ENCODE measurements at places on chromosomes 1 and 21.

DNA sequence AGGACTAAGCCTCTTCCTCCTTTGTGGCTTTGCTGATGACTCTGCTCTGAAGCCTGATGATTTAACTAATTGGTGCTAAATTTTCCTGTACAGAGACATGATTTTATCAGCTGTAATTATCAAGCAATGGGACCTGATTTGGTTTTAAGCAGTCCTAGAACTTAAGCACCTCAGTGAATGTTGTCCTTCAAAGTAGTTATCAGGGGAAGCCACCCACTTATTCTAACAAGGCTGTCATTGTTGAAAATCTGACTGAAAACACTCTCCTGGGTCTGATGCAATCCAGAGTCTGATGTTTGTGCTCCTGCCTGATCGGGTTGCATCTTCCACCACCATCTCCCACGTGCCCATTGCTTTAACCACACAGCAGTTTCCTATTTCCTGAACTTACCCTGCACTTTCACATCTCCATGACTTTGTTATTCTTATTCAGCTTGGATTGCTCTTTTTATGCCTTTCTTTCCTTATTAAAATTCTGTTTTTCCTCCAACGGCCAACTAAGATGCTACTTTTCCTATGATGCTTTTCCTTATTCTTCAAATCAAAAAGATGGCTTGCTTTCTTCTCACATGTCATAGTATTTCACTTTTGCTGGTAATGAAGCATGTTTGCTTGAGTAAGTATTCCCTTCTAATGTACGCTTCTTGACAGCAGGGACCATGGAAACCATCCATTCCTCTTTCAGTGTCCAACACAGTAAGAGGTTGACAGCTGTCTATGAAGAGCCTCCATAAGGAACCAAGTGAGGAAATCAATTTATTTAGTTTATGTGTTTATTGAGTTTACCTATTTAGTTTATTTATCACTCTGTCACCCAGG is 55.0 kb downstream of the S1PR1 start:
- DNase-seq: peak; percentile 27
- H3K27ac ChIP-seq: peak overlapping the region; percentile 0
- no peaks in the 10 kb centered on the region for H3K27me3 ChIP-seq
- H3K4me3 ChIP-seq: no peak overlapping the region
- H3K4me1 ChIP-seq: peaks cover 38% of the 10 kb centered on the region
- H3K36me3 ChIP-seq: no peaks in the 10 kb centered on the region

GRCh38 chr1:169086603-169087455 is 19.7 kb upstream of the ATP1B1 start:
- no peak overlapping the region for H3K27ac ChIP-seq
- DNase-seq: no peak
- no peaks in the 10 kb centered on the region for H3K27me3 ChIP-seq
- no peak overlapping the region for H3K4me3 ChIP-seq

DNA sequence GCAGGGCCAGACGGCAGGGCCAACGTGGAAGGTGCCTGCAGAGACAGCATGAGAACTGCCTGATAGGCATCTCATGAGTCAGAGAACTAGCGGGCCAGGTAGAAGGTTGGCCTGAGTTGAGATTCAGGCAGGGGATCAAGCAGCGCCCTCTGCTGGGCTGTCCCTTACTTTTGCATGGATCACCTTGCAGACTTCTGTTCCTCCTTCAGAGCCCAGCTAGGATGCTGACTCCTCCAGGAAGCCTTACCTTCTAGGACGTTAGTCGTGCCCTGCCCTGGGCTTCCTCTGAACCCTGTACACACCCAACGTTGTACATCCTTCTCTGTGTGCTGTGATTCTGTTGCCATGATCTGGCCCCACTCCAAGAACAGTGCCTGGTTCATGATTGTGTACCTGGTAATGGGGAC is 231.3 kb upstream of the VAMP3 start:
- no peak overlapping the region for H3K4me3 ChIP-seq
- no peaks in the 10 kb centered on the region for H3K36me3 ChIP-seq
- DNase-seq: no peak
- H3K4me1 ChIP-seq: no peaks in the 10 kb centered on the region
- H3K27me3 ChIP-seq: peaks cover 29% of the 10 kb centered on the region
- H3K27ac ChIP-seq: no peak overlapping the region

GRCh38 chr21:44529011-44529421 is 11.0 kb downstream of the KRTAP10-1 start:
- H3K27ac ChIP-seq: no peak overlapping the region
- no peaks in the 10 kb centered on the region for H3K36me3 ChIP-seq
- no peak overlapping the region for H3K4me3 ChIP-seq
- no peak for DNase-seq
- no peaks in the 10 kb centered on the region for H3K27me3 ChIP-seq
- no peaks in the 10 kb centered on the region for H3K4me1 ChIP-seq

DNA sequence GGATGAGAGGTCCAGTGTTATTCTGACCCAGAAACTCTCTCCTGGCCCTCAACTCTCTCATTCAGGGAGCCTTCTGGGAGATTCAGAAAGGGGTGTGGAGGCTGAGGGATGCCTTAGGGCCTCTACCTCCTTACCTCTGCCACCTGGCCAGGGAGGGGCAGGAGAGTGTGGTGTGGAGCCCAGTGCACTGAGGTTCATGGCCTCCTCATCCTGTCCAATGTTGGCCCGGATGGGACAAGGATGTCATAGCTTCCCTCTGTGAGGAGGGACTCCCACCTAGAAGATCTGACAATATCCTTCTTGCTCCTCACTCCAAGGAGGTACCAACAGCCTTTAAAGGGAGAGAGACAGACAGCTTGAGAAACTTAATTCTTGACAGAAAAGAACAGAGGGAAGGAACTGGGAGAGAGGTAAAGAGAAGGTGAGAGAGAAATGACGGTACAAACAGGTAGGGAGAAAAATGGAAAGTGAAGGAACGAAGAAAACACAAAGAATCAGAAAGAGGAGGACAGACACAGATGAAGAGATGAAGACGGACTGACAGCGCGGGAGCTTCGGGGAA is 779 bp downstream of the BEND5 start:
- peak overlapping the region; percentile 69 for H3K4me3 ChIP-seq
- H3K4me1 ChIP-seq: peaks cover 4% of the 10 kb centered on the region
- no peak overlapping the region for H3K27ac ChIP-seq
- no peak for DNase-seq
- no peaks in the 10 kb centered on the region for H3K36me3 ChIP-seq
- H3K27me3 ChIP-seq: peaks cover 10% of the 10 kb centered on the region

DNA sequence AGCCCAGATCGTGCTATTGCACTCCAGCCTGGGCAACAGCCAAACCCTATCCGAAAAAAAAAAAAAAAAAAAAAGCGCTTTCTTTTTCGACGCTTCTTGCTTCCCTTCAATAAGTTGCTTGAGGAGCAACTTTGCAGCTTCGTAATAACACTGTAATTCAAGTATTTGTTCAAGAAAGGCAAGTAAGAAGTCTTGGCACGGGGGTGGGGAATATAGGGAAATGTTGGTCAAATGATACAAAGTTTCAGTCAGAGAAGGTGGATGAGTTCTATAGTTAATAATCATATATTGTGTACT is 871 bp upstream of the PSMA5 start:
- H3K4me3 ChIP-seq: peak overlapping the region; percentile 88
- peaks cover 21% of the 10 kb centered on the region for H3K4me1 ChIP-seq
- DNase-seq: no peak
- H3K27me3 ChIP-seq: no peaks in the 10 kb centered on the region

- H3K4me3 ChIP-seq: no peak overlapping the region
- no peaks in the 10 kb centered on the region for H3K36me3 ChIP-seq
- no peaks in the 10 kb centered on the region for H3K4me1 ChIP-seq
- no peaks in the 10 kb centered on the region for H3K27me3 ChIP-seq
- no peak overlapping the region for H3K27ac ChIP-seq
- no peak for DNase-seq
Observed at GRCh38 chr21:27045281-27045985, 78.5 kb upstream of the ADAMTS5 start.

GRCh38 chr1:54477153-54477561 is 70.9 kb upstream of the ACOT11 start:
- H3K4me3 ChIP-seq: no peak overlapping the region
- peaks cover 36% of the 10 kb centered on the region for H3K4me1 ChIP-seq
- H3K27me3 ChIP-seq: no peaks in the 10 kb centered on the region
- H3K27ac ChIP-seq: peak overlapping the region; percentile 83
- no peaks in the 10 kb centered on the region for H3K36me3 ChIP-seq

- no peaks in the 10 kb centered on the region for H3K27me3 ChIP-seq
- no peak overlapping the region for H3K27ac ChIP-seq
- H3K4me1 ChIP-seq: no peaks in the 10 kb centered on the region
- H3K36me3 ChIP-seq: peaks cover 25% of the 10 kb centered on the region
- DNase-seq: no peak
Observed at GRCh38 chr1:179090923-179091322, 9.1 kb downstream of the TOR3A start.

- no peaks in the 10 kb centered on the region for H3K27me3 ChIP-seq
- H3K27ac ChIP-seq: peak overlapping the region; percentile 56
- peaks cover 58% of the 10 kb centered on the region for H3K4me1 ChIP-seq
Observed at GRCh38 chr1:206556047-206556749, 48.9 kb downstream of the RASSF5 start.

GRCh38 chr1:41478118-41478748 is 6.2 kb downstream of the EDN2 start:
- H3K4me3 ChIP-seq: no peak overlapping the region
- no peak for DNase-seq
- H3K27me3 ChIP-seq: no peaks in the 10 kb centered on the region
- H3K27ac ChIP-seq: no peak overlapping the region
- no peaks in the 10 kb centered on the region for H3K36me3 ChIP-seq

DNA sequence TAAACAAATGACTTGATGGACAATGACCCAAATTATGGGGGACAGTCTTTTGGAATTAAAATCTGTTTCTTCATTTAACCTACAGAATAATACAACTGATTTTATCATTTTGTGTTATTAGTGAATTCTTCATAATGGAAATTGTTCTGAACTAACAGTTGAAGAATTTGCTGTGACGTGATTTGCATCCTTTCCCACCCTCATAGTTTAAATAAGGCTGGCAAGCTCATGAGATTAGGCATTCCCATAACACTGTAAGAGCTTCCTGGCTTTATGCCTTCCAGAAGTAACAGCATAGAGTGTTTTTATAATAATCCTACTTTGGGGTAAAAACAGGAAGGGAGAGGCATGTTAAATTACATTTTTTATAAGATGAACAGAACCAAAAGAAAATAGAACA is 95.7 kb downstream of the ATP6V1G3 start:
- H3K36me3 ChIP-seq: no peaks in the 10 kb centered on the region
- DNase-seq: no peak
- no peak overlapping the region for H3K4me3 ChIP-seq
- no peaks in the 10 kb centered on the region for H3K27me3 ChIP-seq
- H3K4me1 ChIP-seq: no peaks in the 10 kb centered on the region

DNA sequence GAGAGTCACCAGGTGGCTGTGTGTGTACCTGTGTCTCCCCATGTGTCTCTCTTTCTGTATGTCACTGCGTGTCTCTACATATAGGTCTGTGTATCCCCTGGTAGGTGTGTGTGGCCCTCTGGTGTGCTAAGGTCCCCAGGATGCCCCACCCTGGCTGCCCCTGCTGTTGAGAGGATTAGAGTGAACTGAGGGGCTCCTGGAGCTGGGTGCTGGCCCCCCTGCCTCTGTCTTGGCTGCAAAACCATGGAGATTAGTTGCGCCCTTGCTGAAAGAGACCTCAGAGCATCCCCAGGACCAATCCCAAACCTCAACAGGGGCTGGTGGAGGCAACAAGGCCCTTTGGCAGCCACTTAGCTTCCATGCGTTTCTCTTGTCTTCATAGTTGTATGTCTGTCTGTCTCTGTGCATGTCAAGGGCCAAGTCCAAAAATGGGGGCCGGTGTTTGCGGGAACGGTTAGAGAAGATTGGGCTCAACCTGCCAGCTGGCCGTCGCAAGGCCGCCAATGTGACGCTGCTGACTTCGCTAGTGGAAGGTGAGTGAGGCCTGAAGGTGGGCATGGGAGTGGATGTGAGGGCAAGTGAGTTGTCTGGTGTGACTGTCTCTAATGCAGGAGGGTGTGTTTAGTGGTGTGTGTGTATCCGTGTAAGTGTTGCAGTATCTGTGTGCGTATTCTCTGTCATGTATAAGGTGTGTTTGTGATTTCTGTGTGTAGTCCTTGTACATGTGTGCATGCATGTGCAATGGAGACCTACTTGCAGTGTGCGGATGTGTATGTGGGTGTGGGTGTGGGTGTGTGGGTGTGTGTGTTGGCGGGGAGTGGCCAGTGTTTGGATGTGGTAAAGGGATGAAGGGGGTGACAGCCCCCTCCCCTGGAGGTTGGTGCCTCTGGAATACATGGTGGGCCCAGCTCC is 16.7 kb downstream of the TFAP2E start:
- H3K27ac ChIP-seq: no peak overlapping the region
- DNase-seq: no peak
- H3K36me3 ChIP-seq: peaks cover 3% of the 10 kb centered on the region
- no peak overlapping the region for H3K4me3 ChIP-seq
- no peaks in the 10 kb centered on the region for H3K27me3 ChIP-seq

GRCh38 chr21:16117851-16118590 is 388.2 kb downstream of the USP25 start:
- no peak overlapping the region for H3K4me3 ChIP-seq
- no peaks in the 10 kb centered on the region for H3K36me3 ChIP-seq
- no peaks in the 10 kb centered on the region for H3K4me1 ChIP-seq
- H3K27ac ChIP-seq: no peak overlapping the region
- no peak for DNase-seq

GRCh38 chr1:35442734-35443133 is 114.5 kb downstream of the KIAA0319L start:
- H3K4me3 ChIP-seq: no peak overlapping the region
- peaks cover 14% of the 10 kb centered on the region for H3K4me1 ChIP-seq
- peaks cover 88% of the 10 kb centered on the region for H3K36me3 ChIP-seq
- no peak overlapping the region for H3K27ac ChIP-seq

GRCh38 chr1:39485046-39485803 is 6.2 kb upstream of the BMP8A start:
- peaks cover 59% of the 10 kb centered on the region for H3K36me3 ChIP-seq
- no peak overlapping the region for H3K27ac ChIP-seq
- no peaks in the 10 kb centered on the region for H3K4me1 ChIP-seq
- H3K27me3 ChIP-seq: peaks cover 2% of the 10 kb centered on the region
- no peak for DNase-seq
- H3K4me3 ChIP-seq: no peak overlapping the region

DNA sequence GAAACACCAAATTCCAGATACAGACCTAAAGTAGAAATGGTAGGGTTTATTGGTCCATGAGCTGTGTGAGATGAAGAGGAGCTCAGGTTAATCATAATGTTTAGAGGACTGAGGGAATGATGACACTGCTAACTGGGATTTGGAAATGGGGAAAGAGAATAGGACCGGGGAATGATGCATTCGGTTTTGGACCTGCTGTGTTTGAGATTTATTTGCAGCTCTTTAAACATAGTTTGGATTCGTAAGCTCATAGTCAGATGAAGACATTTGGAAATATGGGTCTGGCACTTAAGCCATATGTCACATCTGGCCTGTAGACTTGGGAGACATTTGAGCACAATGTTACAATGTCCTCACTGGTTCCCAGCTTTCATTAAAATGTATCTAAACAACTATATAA is 127.9 kb upstream of the DUSP10 start:
- H3K36me3 ChIP-seq: no peaks in the 10 kb centered on the region
- no peaks in the 10 kb centered on the region for H3K4me1 ChIP-seq
- no peaks in the 10 kb centered on the region for H3K27me3 ChIP-seq
- no peak overlapping the region for H3K27ac ChIP-seq
- no peak for DNase-seq
- H3K4me3 ChIP-seq: no peak overlapping the region

- peak; percentile 95 for DNase-seq
- H3K27ac ChIP-seq: peak overlapping the region; percentile 100
- no peaks in the 10 kb centered on the region for H3K27me3 ChIP-seq
- H3K4me3 ChIP-seq: peak overlapping the region; percentile 66
- no peaks in the 10 kb centered on the region for H3K36me3 ChIP-seq
Observed at GRCh38 chr1:203326830-203327683, 21.7 kb downstream of the BTG2 start.
